ENCODE measurements at places on chromosomes 13 and 19.

DNA sequence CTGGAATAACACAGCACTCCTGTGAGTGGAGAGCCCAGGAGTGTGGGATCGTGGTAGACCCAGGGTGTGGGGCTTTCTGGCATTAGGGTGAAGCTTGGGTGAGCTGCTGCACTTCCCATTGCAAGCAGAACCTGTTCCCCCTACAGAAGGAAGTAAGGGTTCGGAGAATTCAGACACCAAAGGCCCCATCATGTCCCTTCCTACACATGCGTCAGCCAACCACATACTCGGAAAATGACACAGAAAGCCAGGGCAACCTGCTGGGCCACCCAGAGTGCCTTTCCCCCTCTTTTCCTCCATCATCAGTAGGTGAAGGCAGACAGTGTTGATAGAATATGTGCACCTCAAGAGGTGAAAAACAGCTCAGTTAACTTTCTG, 42.9 kb downstream of the GGACT start:
- no peak for DNase-seq

GRCh38 chr13:24734950-24735349, 29.0 kb upstream of the RNF17 start:
- no peak for DNase-seq

GRCh38 chr19:15869109-15869555, 28.7 kb downstream of the CYP4F2 start:
- peak; percentile 24 for DNase-seq

- no peak for DNase-seq
These were observed 5.4 kb downstream of the AKAP8 start for GRCh38 chr19:15374105-15374651.

DNA sequence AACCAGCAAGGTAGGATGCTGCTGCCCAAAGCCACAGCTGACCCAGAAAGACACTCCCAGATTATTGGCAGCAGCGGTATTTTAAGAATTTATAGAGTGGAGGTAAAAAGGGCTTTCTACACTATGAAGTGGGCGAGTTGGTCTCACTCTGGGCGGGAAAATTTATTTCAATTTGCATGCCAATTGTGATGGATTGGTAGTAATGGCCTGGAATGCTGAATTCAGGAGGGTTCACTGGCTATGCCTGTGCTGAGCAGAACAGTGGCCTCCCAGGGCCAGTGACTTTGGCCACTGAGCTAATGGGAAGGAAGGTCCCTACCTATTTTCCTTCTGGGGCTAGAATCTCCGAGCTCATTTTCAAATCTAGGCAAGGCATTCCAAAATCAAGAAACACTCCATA, 243.5 kb downstream of the TSHZ3 start:
- no peak for DNase-seq

DNA sequence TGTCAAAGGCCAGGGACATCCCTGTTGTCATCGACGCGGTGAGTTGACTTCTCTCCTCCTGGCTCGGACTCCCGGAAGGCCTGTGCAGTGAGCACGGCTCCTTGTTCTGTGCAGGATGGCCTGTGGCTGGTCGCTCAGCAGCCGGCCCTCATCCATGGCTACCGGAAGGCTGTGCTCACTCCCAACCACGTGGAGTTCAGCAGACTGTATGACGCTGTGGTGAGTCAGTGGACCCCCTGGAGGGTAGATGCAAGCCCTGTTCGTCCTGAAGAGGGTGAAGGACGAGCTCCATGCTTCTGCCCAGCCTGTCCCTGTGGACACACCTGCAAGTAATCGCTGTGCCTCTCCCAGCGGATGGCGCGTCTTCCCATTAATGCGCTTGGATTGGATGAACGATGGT, 19.2 kb downstream of the NAXD start:
- no peak for DNase-seq

DNA sequence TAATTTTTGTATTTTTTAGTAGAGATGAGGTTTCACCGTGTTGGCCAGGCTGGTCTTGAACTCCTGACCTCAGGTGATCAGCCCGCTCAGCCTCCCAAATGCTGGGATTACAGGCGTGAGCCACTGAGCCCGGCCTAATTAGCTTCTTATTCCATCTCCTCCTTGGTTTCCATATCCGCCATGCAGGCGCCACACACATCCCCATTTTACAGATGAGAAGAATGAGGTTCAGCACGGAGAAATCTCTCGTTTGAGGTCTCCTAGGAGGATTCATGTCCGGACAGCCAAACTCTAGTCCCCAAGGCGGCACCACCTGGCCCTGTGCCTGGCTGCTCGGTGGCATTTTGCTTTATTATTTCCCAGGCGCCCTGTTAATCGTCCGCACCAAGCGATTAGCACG, 46.2 kb upstream of the PTPRS start:
- DNase-seq, result no peak

- DNase-seq, result no peak
These were observed 59.4 kb downstream of the CHST8 start for GRCh38 chr19:33681081-33681680.

DNA sequence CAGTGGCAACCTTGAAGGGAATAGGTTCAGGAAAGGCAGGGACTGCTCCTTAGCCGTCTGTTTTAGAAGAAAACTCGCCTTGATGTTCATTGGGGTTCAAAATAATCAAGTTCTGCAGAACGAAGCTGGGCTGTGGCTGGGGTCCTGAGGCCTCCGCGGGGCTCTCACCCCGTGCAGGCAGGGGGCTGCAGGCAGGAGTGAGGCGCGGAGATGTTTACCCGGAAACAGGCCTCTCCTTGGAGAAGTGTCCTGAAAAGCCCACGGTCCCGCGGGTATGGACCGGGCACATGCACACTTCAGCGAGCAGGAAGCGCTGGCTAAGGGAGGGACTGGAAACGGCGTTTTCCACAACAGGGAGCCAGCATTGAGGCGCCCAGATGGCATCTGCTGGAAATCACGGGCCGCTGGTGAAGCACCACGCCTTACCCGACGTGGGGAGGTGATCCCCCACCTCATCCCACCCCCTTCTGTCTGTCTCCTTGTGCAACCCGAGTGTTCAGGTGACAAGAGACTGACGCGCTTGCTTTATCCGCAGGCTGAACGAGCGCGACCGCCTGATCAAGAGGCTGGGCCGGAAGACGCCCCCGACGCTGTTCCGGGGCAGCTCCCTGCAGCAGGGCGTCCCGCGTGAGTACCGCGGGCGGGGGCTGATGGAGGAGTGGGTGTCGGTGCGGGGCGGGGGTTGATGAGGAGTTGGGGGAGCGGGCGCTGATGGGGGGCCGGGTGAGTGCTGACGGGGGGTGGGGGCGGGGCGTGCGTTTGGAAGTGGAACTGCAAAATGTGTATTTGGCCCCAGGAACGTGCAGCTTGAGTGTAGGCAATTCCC, 39.6 kb downstream of the SHISA2 start:
- DNase-seq, result peak; percentile 46

DNA sequence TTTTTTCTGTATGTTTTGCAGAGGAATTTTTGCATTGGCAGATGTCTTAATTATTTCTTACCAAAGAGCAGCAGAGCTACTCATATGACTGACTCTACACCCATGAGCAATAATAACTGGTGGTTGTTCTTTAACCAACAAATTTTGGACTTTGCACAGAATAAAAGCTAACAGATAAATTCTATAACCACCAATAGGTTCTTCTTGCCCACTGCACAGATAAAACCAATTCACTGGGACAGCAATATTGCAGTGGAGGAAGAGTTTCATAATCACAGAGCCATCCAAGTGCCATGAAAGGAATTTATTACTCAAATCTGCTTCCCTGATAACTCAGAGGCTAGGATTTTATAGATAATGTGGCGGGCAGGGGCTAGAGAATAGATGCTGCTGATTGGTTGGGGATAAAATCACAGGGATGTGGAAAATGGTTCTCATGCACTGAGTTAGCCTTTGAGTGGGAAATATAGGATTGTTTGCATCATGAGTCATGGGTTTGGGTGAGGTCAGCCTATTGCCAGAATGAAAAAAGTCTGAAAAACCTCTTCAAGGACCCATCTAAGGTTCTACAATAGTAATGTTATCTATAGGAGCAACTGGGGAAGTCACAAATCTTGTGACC, 104.3 kb upstream of the PCDH17 start:
- no peak for DNase-seq

All from stimulated activated CD4-positive, alpha-beta T cell treated with anti-CD3 and anti-CD28 coated beads, Interleukin-12 subunit alpha, Interleukin-12 subunit beta, amount 100 ng/mL, for 4 hours (primary cell).